ENCODE measurements at places on chromosomes 1 and 21.

DNA sequence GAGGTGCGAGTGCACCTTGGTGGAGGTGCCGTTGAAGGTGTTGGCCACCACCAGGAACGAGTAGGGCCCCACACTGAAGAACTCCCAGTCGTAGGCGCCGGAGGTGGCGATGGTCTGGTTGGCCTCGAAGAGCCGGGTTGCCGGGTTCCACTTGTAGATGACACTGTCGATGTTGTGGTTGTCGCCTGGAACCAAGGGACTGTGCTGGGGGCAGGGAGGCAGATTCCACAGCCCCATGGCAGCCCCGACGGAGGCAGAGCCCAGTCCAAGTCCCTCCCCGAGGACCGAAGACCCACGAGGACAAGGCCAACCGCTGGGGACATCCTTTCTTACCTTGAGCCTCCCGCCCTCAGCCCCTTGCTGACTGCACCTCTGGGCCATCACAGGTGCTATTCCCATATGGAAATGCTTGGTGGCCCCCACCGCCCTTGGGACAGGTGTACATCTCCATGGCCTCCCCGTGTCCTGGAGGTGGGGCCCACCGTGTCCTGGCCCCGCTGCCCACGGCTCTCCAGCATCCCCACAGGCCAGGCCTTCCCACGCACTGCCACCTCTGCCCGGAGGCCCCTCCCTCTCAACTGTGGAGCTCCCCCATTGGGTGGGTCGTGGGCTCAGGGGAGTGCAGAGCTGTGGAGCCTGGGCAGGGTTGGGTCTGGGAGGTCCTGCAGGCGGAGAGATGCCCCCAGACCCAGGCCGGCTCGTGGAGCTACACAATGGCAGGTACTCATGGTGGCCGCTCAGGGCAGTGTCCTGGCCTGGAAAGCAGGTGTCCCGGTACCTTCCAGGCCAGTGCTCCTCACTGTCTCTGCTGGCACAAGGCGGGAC lies 17.9 kb downstream of the KRTAP10-1 start:
- peak; percentile 40 for DNase-seq

DNA sequence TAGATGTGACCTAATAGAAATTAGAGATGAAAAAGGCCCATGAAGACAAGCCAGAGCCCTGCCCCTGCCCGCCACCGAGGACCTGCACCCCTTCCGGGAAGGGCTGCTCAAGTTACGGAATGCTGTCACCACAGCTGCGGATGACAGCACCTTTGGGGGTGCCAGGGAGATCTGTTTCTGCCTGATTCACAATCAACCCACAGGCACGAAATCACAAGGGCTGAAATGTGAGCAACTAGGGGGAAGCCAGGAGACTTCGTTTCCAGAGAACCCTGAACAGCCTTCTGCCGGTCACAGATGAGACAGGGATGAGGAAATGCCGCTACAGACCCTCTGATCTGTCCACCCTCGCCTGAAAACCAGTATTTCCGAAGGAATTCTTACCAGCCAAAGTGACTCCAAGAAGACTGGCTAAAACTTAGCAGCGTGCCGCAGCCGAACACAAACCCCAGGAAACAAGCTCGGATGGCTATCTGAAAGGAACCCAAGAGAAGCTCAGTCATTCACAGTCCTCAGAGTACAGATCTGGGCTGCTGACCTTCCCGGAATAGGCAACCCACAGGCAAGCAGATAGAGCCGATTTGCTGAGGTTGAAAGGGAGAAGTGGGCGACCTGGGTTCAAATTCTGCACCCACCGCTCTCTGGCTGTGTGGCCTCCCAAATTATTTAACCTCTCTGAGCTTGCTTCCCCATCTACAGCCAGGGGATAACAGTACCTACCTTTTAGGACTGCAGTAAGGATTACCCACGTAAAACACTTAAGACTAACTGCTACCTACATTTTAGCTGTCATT lies 1.1 kb downstream of the ICMT start:
- DNase-seq, result peak; percentile 19

GRCh38 chr1:30719406-30720270 lies 3.7 kb downstream of the MATN1 start:
- no peak for DNase-seq

GRCh38 chr1:236066054-236066453 lies 1.2 kb upstream of the NID1 start:
- peak; percentile 54 for DNase-seq

GRCh38 chr1:216836316-216836715 lies 113.1 kb upstream of the ESRRG start:
- DNase-seq, result no peak

DNA sequence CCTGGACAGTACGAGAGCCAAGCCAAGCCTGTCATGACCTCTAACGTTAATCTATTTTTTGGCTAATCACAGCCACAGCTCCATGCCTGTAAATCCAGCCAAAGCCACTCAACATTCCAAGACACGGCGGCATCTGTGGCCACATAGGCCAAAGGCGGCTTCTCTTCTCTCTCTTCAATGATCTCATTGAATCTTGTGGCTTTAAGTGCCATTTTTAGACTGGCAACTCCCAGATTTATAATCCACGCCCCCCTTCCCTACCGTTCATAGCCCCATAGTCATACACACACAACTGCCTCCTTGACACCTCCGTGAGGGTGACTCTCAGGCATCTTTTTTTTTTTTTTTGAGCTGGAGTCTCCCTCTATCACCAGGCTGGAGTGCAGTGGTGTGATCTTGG lies 5.7 kb upstream of the SELENON start:
- DNase-seq, result no peak

Measured in right cardiac atrium (tissue), 5 donors.